Left lobe of liver (tissue), 2 donors: ENCODE measurements at places on chromosomes 6 and 20. TPM values are rescaled to one million over a fixed set of nuclear protein-coding genes. Genes with fewer than 3 reads are reported as not detected.

GRCh38 chr6:27768556-27768955 is 143.6 kb downstream of the OR2B2 start:
- DNase-seq, result no peak

DNA sequence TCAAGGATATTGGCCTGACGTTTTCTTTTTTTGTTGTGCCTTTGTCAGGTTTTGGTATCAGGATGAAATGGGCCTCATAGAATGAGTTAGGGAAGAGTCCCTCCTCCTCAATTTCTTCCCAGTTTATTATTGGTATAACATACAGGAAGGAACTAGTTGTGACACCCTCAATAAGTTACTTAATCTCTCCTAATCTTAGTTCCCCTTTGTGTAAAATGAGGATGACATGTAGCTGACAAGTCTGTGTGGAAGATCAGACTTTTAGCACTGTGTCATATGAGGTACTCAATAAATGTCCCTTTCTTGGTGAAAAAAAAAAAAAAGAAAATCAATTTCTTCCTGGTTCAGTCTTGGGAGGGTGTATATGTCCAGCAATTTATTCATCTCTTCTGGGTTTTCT is 155.8 kb downstream of the PDE7B start:
- DNase-seq, result no peak

XKR7 gene
- not detected for total RNA-seq

DNA sequence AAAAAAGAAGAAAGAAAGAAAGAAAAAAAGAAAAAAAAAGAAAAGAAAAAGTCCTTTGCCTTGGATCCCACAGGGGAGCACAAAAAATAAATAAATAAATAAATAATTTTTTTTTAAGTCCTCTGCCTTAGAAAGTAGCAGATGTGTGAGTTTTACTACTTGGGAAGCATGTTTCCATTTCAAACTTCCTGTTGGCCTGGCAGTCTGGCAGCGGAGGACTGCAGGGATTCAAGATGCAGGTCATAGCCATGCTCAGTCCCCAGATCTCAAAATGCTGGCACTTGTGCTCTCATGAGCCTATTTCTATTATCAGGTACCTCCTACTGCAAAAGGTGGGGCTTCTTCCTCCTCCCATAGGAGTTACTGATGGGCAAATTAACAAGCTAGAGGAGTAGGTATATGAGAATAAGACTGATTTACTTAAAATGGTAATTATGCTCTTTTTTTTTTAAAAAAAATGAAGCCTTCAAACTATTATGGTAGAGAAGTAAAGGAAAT is 54.2 kb upstream of the MAP7 start:
- DNase-seq, result no peak
